ENCODE measurements at places on chromosomes 4 and X.
A peak's percentile ranks its signal among the peaks of the same experiment; 100 is the strongest.

GRCh38 chrX:110132450-110133114 lies 129.7 kb downstream of the TMEM164 start:
- DNase-seq: no peak

- DNase-seq: no peak
These were observed 109.3 kb downstream of the HMX1 start for GRCh38 chr4:8762356-8762755.

DNA sequence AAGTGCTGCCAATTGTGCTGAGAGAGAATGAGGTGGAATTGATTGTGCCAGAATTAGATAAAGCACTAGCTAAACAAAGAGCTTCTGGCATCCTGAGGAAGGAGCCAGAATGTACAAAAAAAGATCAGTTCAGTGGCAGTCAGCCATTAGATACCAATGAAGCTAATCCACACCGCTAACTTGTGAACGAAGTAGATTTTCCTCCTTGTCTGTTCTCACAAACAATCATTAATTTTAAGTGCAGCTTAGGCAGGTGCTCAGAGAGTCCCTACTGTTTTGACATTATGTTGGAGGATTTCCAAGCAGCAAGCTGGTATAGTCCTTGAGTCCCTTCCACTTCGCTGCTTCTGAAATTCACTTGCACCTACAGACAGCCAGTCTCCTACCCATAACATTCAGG lies 617.4 kb downstream of the CENPC start:
- no peak for DNase-seq

DNA sequence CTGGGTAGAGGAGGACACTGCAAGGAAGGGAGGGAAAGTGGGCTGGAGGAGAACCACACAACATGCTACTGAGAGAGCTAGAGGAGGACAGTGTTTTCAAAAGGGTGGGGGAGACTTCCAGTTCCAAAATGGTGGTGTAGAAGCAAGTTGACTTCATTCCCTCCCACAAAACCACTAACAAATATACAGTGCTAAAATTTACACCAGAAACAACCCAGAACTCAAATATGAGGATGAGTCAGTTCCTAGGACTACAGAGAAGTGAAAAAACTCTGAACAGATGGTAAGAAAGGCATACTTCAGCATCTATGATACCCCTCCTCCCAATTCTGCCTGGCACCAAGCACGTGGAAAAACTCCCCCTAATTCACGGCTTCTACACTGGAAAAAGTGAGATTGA lies 9.8 kb downstream of the AADAT start:
- no peak for DNase-seq

DNA sequence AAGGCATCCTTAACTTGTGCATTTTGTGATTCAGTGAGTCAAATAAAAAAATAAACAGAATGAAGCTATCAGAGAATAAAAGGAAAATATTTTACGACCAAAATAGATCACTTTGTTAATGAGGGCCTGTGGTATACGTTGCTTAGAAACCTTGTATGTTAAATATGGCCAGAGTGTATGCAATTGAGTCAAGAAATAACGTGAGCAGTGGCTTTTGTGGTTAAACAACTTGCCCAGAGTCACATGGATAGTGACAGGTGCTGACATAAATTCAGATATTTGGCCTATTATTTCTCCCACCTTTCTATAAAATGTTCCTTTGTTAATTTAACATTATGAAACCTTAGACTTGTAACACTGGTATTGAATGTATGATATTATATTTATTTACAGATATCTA lies 393.4 kb downstream of the PABPC4L start:
- no peak for DNase-seq

GRCh38 chr4:165610679-165611437 lies 232.1 kb downstream of the CPE start:
- no peak for DNase-seq

DNA sequence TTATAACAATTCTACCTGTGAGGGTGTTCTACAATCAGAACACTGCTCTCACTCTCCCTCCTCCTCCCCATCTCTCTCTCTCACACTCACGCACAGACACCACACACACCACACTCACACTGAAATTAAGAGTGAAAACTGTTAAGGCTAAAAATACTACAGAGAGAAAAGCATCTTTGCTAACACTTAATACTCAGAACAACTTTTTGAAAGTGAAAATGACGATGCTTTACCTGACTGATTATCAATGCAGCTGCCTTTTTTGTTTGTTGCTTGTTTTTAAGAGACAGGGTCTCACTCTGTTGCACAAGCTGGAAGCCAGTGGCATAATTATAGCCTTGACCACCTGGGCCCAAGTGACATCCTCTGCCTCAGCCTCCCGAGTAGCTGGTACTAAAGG lies 222.4 kb downstream of the APBB2 start:
- no peak for DNase-seq

DNA sequence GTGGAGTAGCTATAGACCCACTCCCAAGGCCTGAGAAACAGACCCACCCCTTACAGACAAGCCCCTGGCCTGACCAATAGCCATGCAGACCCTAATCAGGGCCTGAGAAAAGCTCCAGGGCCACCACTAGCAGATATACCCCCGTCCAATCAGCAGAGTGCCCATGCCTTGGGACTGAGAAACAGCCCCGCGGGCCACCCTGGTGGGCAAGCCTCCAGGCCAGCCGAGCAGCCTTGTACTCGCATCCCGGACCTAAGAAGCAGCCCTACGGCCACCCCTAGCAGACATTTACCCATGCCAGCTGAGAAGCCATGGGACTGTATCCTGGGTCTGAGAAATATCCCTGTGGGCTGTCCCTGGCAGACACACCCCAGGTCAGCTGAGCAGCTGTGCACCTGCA lies 436.5 kb downstream of the SMARCA1 start:
- no peak for DNase-seq

GRCh38 chr4:145153904-145154298 lies 26.5 kb downstream of the OTUD4 start:
- no peak for DNase-seq

DNA sequence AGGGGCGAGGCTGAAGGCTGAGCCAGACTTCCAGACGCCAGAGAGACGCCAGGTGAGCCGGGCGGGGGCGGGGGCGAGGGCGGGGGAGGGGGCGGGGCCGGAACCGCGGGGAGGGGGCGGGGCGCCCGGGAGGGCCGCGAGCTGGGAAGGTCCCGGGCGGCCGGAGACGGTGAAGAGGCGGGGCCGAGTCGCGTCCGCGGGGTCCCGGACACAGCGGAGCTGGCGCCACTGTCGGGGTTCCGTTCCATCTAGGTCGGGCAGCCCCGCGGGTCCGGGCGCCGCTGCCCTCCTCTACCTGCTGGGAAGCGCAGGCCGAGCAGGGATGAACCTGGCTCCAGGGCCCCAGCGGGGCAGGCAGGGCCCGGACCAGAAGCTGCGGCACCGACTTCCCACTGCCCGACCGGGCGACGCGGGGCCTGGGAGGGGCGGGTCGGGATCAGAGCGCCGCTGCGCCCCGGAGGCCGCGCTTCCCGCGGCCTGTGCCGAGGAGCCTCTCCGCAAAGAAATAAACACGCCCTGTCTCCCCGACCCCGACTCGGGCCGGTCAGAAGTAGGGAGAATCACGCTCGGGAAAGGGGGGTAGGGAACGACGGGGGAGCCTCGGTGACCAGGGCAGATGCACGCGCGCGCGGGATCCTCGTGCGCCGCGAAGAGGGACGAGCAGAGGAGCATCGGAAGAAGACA lies 10.6 kb downstream of the HMX1 start:
- DNase-seq: no peak

GRCh38 chr4:69750346-69750745 lies 10.1 kb downstream of the SULT1B1 start:
- no peak for DNase-seq

- DNase-seq: peak; percentile 52
These were observed 51.5 kb upstream of the TRIM2 start for GRCh38 chr4:153152501-153153338.

- DNase-seq: no peak
These were observed 441.9 kb downstream of the FSTL5 start for GRCh38 chr4:161721947-161722346.

- no peak for DNase-seq
These were observed 76.9 kb upstream of the FAM9B start for GRCh38 chrX:9110808-9111207.

GRCh38 chrX:133215747-133216146 lies 2.4 kb downstream of the TFDP3 start:
- DNase-seq: no peak

GRCh38 chr4:40552536-40552935 lies 77.1 kb downstream of the RBM47 start:
- DNase-seq: no peak

- DNase-seq: peak; percentile 1
These were observed 26.0 kb downstream of the CAPN6 start for GRCh38 chrX:111244235-111244750.
